NCI-H2227 treated with DMSO at 0.1 percent for 48 hours (cell line): ENCODE measurements at places on chromosomes 1 and 21.

- DNase-seq = no peak
Observed at GRCh38 chr1:117587499-117588356, 18.1 kb upstream of the TENT5C start.

DNA sequence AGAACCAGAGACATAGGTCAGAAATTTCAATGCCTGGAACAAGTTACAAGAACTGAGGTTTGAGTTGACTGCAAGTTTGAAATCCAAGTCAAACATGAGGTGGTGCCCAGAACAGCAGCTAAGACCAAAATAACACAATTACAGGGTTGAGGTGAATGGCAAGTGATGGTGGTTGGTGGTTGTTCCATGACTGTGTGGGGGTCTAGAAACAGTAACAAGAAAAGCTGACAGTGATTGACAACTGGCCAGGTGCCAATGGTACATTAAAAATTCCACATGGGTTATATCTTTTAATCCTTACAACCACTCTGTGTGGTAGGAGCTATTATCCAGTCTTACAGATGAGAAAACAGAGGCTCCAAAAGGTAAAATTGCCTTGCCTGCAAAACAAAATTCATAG is 32.0 kb downstream of the RIMS3 start:
- DNase-seq = no peak

GRCh38 chr1:203644191-203644590 is 17.6 kb downstream of the ATP2B4 start:
- DNase-seq = no peak

- DNase-seq = no peak
Observed at GRCh38 chr21:15894596-15894995, 164.8 kb downstream of the USP25 start.

GRCh38 chr1:235236128-235236527 is 75.1 kb upstream of the RBM34 start:
- no peak for DNase-seq

DNA sequence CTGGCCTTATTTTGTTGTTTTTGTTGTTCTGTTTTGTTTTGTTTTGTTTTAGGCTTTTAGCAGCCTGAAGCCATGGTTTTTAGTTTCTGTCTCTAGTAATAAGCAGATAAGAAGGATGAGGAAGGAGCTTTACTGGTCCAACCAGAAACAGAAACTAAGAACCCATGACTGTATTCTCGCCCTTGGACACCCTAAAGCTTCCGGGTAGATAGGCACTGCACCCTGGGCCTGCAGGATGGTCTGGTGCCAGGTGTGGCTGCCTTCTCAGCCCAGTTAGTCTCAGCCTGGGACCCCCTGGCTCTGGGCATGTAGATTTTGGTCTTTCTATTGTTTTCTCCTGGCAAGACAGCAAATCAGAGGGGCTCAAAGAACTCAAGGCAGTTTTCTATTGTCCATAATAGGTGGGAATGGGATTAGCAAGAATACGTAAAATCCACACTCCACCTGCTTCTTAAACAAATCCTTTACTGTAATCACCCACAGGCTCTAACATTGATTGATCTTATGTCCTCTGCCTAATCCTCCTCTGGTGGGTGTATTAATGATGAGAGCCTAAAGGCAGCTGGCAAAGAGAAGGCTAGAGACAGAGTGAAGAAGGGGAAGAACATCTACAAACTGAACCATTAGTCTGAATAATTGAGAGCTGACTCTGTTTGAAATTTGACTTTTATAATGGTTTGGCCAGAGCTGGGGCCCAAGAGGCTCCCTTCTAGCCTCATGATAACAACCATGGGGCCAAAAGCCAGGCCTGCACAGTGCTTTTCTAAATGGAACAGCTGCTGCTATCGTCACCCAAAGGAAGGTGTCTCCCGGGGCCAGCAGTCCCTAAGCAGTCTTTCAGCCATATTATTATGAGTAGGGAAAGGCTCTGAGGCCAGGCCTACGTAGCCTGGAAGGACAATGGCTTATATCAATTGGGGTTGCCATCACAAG is 106.8 kb upstream of the ATP1A1 start:
- DNase-seq = no peak

- DNase-seq = no peak
Observed at GRCh38 chr1:152566681-152567080, at the start of gene LCE3E. Gene LCE3E, minus strand, starts transcription at chr1:152566780. Its CDS starts 572 bp downstream, at chr1:152566208.

GRCh38 chr21:37149411-37149810 is 76.4 kb downstream of the TTC3 start:
- DNase-seq = no peak

GRCh38 chr1:87506147-87506546 is 177.5 kb downstream of the LMO4 start:
- DNase-seq = peak; percentile 40

GRCh38 chr1:204550926-204551325 is 34.7 kb downstream of the MDM4 start:
- DNase-seq = no peak

GRCh38 chr1:25765136-25765922 is 34.7 kb upstream of the SELENON start:
- DNase-seq = no peak

GRCh38 chr1:78168306-78168705 is 122.5 kb downstream of the GIPC2 start:
- DNase-seq = no peak

GRCh38 chr1:239805851-239806772 is 285.6 kb upstream of the FMN2 start:
- DNase-seq = no peak

DNA sequence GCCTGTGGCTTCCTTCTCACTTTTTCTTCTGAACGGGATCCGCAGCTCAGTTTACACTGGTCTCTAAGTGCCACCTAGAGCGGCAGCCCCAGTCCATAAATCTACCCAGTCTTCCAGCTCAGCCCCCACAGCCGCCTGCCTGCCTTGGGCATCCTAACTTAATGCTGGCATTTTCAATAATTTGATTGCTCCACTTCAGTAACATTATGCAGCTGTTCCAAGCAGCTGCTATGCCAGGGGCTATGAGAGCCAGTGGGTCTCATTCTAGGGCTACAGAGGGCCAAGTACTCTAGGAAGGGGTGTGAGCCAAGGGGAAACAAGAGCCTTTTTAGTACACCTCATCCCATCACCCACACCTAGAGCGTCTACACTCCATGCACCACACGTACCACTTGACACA is 48.4 kb upstream of the COA6 start:
- no peak for DNase-seq

- no peak for DNase-seq
Observed at GRCh38 chr1:202165267-202165941, 5.0 kb upstream of the PTPN7 start.

GRCh38 chr1:246609632-246610031 is 43.4 kb downstream of the CNST start:
- no peak for DNase-seq

- no peak for DNase-seq
Observed at GRCh38 chr1:89904219-89904980, 83.6 kb downstream of the LRRC8D start.

DNA sequence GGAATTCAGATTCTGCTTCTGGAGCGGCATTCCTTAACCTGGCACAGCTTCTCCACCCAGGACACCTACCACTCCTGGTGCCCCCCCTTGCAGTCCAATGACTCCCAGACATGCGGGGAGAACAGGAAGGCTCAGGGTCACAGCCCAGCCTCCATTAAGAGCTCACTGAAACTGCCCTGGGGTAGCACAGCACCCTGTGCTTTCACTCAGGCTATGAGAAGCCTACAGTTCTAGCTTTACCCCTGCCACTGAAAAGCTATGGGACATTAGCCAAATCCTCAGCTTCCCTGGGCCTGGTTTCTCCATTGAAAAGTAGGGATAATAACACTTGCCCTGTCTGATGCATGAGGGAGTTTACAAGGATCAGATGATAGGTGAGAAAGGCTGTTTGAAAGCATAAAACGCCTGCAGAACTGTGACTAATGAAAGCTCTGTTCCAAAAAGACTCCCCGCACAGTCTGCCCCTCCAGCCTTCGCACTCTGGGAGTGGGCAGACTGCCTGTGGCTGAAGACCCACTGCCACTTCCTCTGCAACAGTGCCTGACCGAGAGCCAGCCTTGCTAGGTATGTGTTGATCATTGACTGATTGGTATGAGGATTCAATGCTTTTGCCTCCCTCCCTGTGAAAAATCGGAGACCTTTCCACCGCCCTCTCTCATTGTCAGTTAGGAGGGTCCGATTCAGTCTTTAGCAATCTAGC is 2.7 kb upstream of the CLDN19 start:
- no peak for DNase-seq

GRCh38 chr1:156675210-156676113 is 1.7 kb downstream of the NES start:
- peak; percentile 38 for DNase-seq

- peak; percentile 79 for DNase-seq
Observed at GRCh38 chr1:159924791-159925718, at the start of gene TAGLN2. Gene TAGLN2, minus strand, starts transcription at chr1:159925507. Its CDS starts 4,998 bp downstream, at chr1:159920509.

DNA sequence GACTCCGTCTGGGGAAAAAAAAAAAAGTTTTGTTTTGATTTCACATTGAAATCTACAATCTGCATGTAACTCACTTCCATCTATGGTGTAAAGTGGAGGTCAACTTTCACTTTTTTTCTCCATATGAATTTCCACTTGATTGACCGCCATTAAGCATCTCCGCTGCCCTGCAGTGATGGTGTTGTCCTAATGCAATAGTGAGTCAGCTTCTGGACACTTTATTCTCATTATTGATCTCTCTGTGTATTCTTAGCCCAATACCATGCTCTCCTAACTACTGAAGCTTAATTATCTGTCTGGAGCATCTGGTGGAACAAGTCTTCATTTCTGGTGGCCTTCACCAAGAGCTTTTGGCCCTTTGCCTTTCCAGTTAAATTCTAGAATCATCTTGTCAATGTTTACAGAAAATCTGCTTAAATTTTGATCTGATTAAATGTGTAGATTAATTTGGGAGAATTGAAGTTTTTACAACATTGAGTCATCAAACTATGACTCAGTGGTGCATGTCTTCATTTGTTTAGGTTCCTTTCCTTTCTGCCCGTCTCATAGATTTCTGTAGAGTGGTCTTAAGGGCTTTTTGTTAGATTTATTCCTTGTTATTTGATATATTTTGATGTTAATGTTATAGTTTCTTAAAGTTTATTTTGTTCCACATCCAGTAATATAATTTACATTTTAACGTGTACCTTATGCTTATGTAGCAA is 181.5 kb downstream of the PRDM2 start:
- DNase-seq = no peak

- DNase-seq = no peak
Observed at GRCh38 chr1:215883004-215883403, 315.9 kb downstream of the KCTD3 start.

DNA sequence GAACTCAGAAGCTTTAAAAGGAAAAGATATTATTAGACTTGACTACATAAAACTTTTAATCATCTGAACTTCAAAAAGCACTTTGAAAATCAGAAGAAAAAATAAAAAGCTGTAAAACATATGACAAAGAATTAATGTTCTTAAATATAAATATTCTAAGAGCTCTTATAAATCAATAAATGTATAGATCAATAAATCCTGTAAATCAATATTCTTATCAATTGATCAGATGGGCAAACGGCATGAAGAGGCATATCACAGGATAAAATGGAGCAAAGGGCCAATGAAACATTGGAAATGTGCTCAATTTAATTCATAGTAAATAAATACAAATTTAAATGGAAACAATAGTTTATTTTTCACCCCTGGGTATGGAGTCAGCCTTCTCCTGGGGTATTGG is 66.1 kb upstream of the SMYD2 start:
- no peak for DNase-seq

DNA sequence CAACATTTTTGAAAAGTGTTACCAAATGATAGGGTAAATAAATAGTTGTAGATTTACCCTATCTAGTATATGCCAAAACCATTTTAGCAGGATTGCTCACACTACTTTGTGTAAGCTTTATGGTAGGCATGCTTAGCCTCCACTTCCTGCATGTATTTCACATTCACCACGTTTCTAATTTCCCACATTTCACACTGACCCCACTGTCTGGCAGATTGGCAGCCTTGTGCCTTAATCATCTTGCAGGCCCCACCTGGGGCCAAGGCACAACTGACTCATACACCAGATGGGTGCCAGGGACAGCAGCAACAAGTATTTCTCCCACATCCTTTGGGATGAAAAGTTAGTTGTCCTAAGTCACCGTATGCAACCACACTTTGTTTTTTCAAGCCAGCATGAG is 21.2 kb upstream of the CENPF start:
- DNase-seq = no peak

GRCh38 chr1:213905344-213905743 is 82.4 kb upstream of the PROX1 start:
- DNase-seq = no peak

DNA sequence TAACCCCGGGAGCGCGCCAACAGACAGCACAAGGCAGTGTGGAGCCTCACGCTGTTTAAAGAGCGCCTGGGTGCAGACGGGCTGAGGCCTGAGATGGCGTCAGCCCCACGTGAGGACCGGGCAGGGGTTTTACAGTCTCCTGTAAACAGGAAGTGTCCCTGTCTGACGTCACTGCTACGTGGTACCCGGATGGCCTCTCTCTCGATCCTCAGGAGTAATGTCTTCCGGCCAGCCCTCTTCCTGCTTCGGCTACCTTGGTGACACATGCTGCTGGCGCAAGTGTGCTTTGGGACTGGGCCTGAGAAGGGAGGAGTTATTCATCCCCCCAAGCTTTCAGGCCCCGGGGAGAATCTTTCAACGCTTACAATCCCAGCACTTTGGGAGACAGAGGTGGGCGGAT is 41.2 kb downstream of the CNST start:
- no peak for DNase-seq

GRCh38 chr1:175733722-175734121 is 9.7 kb downstream of the TNR start:
- no peak for DNase-seq

DNA sequence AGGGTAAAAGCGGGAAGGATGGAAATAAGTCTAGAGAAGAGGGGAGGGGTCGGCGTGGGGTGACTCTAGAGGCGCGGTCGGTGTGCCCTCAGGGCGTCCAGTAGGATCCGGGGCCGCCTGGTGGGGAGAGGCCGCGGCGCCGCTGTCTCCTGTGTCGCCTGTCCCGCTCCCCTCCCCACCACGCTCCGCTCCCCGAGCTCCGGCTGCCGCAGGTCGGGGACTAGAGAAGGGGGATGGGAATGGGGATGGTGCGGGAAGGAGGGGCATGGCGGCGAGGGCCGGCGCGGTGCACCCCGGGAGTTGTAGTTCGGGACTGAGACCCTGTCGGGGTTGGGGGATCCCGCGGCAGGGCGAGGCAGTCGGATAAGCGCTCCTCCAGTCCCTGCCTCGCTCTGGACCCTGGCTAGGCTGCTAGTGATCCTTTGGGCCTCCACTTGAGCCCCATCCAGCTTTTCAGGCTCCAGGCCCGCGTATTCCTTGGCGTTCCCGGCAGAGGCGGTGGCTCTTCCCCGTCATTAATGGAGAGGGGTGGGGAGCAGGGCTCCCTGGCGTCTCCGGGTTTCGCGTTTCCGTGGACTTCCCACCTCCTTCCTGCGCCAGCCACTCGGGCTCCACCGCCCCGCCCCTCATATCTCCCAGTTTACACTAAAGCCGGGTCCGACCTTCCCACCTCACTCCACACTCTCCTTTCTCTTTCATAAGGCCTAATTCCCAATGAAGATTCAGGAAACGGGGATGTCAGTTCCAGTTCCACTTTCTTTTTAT is at the start of gene ENTREP3:
Gene ENTREP3, minus strand, starts transcription at position 241 of the 765 bp plus-strand sequence. CDS start 606 bp downstream, outside the sequence.
- DNase-seq = peak; percentile 85

GRCh38 chr21:24658926-24659325 is 948.4 kb downstream of the MRPL39 start:
- no peak for DNase-seq

- no peak for DNase-seq
Observed at GRCh38 chr1:154550657-154551056, 7.8 kb downstream of the UBE2Q1 start.
